ENCODE measurements at places on chromosomes 6 and 20. TPM values are rescaled to one million over a fixed set of nuclear protein-coding genes. Genes with fewer than 3 reads are reported as not detected.

- no peak for DNase-seq
Measured at GRCh38 chr6:159919011-159919511, 28.3 kb downstream of the MAS1 start.

GRCh38 chr6:53822401-53823125 lies 27.8 kb downstream of the LRRC1 start:
- DNase-seq = no peak

DNA sequence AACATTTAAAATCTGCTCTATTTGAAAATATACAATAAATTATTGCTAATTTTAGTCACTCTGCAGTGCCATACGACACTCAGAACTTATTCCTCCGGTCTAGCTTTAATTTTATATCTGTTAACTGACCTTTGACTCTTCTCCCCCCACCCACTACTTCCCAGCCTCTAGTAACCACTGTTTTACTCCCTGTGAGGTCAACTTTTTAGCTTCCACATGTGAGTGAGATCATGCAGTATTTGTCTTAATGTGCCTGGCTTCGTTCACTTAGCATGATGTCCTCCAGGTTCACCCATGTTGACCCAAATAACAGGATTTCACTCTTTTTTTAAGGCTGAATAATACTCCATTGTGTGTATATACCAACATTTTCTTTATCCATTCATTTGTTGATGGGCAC lies 80.8 kb downstream of the RPP40 start:
- DNase-seq = no peak

DNA sequence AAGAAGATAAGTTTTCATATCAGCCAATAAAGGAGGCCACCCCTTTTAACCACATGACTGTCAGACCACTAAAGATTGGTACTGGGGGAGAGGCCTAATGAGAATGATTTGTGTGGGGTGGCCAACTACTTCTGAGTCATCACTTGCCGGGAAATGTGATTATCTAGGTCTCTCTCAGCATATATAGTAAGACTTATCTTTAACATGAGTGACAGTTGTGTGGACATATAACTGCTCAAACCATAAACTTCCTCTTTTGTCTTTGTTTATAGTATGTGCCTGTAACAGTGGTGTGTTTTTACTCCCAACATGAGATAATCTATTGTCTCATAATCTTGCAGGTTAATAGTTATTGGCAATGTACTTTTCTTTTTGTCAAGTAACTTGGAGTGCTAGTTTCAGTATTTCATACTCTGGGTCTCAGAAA lies 312.4 kb downstream of the CDKAL1 start:
- no peak for DNase-seq

GRCh38 chr20:39855799-39856198 lies 833.2 kb downstream of the MAFB start:
- no peak for DNase-seq

The HLA-DRB1 gene
- total RNA-seq = 501 TPM

The MUC21 gene
- under 0.01 TPM for total RNA-seq

DNA sequence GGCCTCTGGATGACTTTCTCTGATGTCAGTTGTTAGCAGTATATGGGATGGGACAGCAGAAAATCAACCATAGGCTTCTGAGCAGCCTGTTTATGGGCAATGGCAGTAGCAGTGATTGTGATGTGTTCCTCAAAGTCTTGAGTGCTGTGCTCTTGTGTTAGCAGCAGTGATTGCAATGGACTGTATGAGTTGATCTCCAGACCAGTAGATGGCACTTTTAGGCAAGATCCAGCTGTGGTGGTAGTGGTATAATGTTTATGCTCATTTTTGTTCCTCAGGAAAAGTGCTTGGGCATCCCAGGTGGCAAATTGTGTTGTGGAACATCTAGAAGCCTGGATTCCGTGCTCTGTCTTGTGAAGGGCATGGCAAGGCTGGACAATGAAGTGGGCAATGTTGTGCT lies 181.6 kb upstream of the SYNCRIP start:
- DNase-seq = no peak

The TCF19 gene
- 23.8 TPM for total RNA-seq

- no peak for DNase-seq
Measured at GRCh38 chr20:3350422-3350821, 57.0 kb downstream of the DNAAF9 start.

- DNase-seq = no peak
Measured at GRCh38 chr20:34709831-34710567, 5.9 kb downstream of the TP53INP2 start.

The F13A1 gene
- 24.3 TPM for total RNA-seq

The CLVS2 gene
- total RNA-seq = 0.05 TPM

- no peak for DNase-seq
Measured at GRCh38 chr6:142184307-142184706, 37.2 kb downstream of the VTA1 start.

DNA sequence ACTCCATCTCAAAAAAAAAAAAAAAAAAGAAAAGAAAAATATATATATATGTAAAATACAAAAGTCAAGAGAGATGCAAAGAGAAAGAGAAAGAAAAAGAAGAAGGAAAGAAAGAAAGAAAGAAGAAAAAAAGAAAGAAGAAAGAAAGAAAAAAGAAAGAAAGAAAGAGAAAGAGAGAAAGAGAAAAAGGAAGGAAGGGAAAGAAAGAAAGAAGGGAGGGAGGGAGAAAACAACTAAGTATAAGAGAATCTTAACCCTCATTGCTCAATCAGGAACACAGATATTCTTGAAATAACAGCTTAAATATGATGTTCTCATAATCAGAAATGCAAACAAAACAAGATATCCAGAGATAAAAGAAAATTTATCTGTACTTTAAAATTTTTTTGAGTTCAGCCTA lies 54.4 kb upstream of the MARCKS start:
- no peak for DNase-seq

DNA sequence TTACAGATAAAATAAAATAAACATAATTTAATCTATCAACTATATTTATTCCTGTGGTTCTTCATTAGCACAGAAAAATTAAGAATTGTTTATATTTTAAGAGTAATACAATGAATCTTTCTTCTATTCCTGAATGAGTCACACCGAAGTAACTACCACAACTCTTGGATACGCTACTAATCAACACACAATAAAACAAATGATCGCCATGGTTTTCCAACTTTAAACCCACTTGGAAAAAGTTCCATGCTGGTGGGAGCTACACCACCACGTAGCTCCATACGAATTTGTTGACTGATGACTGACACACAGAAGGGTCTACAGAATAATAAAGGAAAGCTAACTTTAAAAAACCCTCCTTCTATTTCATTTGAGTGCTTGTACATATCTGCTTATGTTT lies 135.8 kb upstream of the NEDD9 start:
- no peak for DNase-seq

The EPPIN gene
- total RNA-seq = not detected

The FNDC1 gene
- total RNA-seq = 0.47 TPM

The POU5F1 gene
- total RNA-seq = 0.80 TPM

The EYA4 gene
- total RNA-seq = 6.2 TPM

DNA sequence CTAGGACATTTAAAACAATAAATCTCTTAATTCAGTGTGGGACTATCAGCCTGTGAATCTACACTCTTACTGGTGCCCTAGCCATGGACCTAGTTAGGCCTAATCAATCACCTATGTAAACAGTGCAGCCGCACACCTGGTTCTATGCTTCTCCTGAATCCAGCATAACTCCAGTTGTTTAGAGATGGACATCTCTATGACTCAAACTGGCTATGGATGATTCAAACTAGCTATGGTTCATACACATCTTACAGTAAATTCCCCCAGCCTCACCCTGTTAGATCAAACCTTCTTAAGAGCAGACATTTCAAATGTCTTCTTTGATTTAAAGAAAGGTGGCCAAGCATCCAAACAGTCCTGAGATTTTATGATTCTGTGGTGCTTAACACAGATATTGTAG lies 34.7 kb downstream of the SLC35B3 start:
- DNase-seq = no peak

The FAM83C gene
- total RNA-seq = under 0.01 TPM

DNA sequence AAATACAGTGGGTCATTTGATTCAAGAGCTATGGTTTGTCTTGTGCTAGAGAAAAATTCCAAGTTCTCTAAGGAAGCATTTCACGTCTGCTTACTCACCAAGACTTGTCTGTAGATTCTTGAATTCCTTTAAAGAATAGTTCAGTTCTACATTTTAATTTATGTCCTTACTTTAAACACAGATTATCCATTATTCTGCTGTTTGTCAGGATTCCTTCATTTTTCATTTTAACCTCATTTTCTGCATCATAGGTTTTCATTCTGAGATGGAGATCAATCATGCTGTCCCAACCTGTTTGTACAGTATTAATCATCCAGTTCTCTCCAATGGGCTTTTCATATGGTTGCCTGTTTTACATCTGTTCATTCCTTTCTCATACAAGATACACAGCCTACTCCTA lies 24.5 kb upstream of the POPDC3 start:
- no peak for DNase-seq

The PRR18 gene
- total RNA-seq = 0.05 TPM

GRCh38 chr6:87745966-87746721 lies 44.1 kb upstream of the AKIRIN2 start:
- no peak for DNase-seq

GRCh38 chr6:110858562-110859214 lies 15.9 kb upstream of the AMD1 start:
- DNase-seq = no peak

- DNase-seq = no peak
Measured at GRCh38 chr6:44701038-44701636, 313.6 kb downstream of the CDC5L start.

The TBC1D20 gene
- total RNA-seq = 14.4 TPM

- no peak for DNase-seq
Measured at GRCh38 chr6:35260591-35261570, 1.3 kb downstream of the ZNF76 start.

DNA sequence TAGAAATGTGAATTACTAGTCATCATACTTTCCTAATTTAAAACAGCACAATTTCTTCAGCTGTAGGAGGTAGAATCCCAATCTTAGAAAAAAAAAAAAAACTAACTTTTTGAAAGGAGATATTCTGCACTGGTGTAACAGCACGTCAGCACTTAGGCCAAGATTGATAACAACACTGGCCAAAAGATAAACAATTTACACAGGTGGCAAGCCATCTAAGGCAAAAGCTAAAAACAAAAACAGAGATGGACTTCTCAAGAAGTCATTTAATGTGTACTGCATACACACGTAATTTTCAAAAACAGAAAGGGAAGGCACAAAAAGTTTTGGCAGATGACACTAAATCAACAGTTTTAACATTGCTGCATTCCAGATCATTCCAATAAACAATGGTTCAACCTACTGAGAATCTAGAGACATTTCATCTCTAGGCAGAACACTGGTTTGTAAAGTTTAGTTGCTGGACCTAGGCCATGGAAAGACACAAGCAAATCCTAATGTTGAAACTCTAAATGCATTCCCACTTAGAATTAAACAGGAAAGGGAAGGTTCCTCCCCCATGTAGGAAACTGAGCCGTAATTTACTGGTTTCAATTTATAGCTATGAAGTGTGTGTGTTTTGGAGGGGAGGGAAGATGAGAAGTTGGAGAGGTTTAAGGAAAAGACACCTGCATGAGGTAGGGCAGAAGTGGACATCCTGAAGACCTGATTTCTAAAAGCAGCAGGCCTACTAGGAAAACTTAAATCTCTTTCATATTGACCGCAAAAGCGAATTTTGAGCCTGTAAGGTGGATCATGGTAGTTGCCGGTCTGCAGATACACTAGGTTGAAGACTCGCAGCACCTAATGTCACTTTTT lies 1.3 kb downstream of the GCLC start:
- DNase-seq = no peak

GRCh38 chr20:401682-402495 lies 6.2 kb upstream of the RBCK1 start:
- DNase-seq = no peak

All from thymus (tissue), 14 donors.